HepG2 (cell line): ENCODE measurements at places on chromosomes 1 and 21. TPM values are rescaled to one million over a fixed set of nuclear protein-coding genes. Genes with fewer than 3 reads are reported as not detected.

Gene TMEM200B
- polyA plus RNA-seq = 1.1 and 1.4 TPM in 2 replicates

Gene WNT3A
- polyA plus RNA-seq = not detected in 2 replicates

Gene CTPS1
- polyA plus RNA-seq = 9.6 and 10.1 TPM in 2 replicates

Gene IVL
- polyA plus RNA-seq = not detected in 2 replicates

Gene ZNF683
- polyA plus RNA-seq = not detected in 2 replicates

Gene CRYBG2
- polyA plus RNA-seq = 2.9 and 4.7 TPM in 2 replicates

Gene MDM4
- polyA plus RNA-seq = 14.9 TPM in 2 replicates

Gene ANGPTL1
- 3.5 and 9.3 TPM in 2 replicates for polyA plus RNA-seq

Gene FOXD3
- not detected in 2 replicates for polyA plus RNA-seq

Gene MTF2
- polyA plus RNA-seq = 31.6 and 48.7 TPM in 2 replicates

Gene SPRR4
- polyA plus RNA-seq = not detected in 2 replicates

Gene TEX38
- 0.07 and 0.18 TPM in 2 replicates for polyA plus RNA-seq

Gene FNBP1L
- polyA plus RNA-seq = 21.6 and 24.1 TPM in 2 replicates

Gene SOX13
- polyA plus RNA-seq = 15.8 and 19.0 TPM in 2 replicates

Gene AGRN
- 65.2 and 82.7 TPM in 2 replicates for polyA plus RNA-seq

Gene OR2T29
- polyA plus RNA-seq = not detected in 2 replicates

Gene C1orf116
- 0.51 and 0.77 TPM in 2 replicates for polyA plus RNA-seq

Gene CFHR5
- not detected in 2 replicates for polyA plus RNA-seq

Gene KIF26B
- 0.08 and 0.09 TPM in 2 replicates for polyA plus RNA-seq

Gene EPS15
- polyA plus RNA-seq = 13.5 and 14.3 TPM in 2 replicates

Gene RASAL2
- polyA plus RNA-seq = 4.6 and 5.9 TPM in 2 replicates
